ENCODE measurements at places on chromosomes 1 and 21. TPM values are rescaled to one million over a fixed set of nuclear protein-coding genes. Genes with fewer than 3 reads are reported as not detected.

Gene SPSB1
- 20.1 TPM for total RNA-seq

Gene ANKRD34A
- total RNA-seq: 3.4 TPM

Gene CCDC30
- 0.47 TPM for total RNA-seq

Gene ZNF670
- 0.93 TPM for total RNA-seq

Gene OR2T2
- total RNA-seq: not detected

- H3K4me1 ChIP-seq: no peaks in the 10 kb centered on the region
- DNase-seq: no peak
- H3K27me3 ChIP-seq: no peaks in the 10 kb centered on the region
- no peak overlapping the region for H3K4me3 ChIP-seq
- no peak overlapping the region for H3K27ac ChIP-seq
These were observed 40.3 kb upstream of the SPOCD1 start for GRCh38 chr1:31856140-31856539.

DNA sequence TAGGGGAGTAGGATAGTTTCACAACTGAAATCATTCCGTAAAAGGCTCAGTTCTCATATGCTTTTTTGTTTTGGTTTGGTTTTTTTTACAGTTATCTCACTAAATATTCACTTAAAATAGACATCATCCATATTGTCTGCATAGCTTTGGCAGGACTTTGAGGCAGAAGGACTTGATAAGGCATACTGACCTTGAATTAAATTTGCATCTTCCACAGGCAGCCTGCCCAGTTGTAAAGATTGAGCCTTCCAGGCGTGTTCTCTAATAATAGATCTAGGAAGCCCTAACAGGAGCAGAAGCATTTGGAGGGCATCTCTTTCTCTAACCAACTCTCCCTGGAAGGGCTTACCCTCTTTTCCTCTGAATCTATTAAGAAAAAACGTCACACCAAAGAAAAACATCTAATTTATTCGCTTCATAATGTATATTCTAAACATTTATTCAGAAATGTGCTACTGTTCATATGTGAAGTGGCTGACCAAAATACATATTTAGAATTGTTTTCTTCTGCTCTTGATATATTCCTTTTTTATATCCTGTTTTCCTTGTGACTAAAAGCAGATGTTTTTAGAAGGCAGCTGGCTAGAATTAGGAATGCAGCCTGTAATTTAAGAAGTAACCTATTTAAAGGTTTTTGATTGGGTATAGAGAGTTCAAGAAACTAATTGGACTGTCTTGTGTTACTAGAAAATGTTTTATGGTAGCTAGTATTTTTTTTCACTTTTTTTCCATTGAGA lies 20.2 kb downstream of the DESI2 start:
- H3K27me3 ChIP-seq: no peaks in the 10 kb centered on the region
- peak overlapping the region; percentile 1 for H3K4me3 ChIP-seq
- H3K36me3 ChIP-seq: no peaks in the 10 kb centered on the region
- peaks cover 36% of the 10 kb centered on the region for H3K4me1 ChIP-seq
- DNase-seq: no peak

GRCh38 chr1:95984798-95985374 lies 736.7 kb upstream of the PTBP2 start:
- H3K4me1 ChIP-seq: no peaks in the 10 kb centered on the region
- no peak overlapping the region for H3K27ac ChIP-seq

GRCh38 chr1:78520216-78520615 lies 29.4 kb downstream of the PTGFR start:
- no peak overlapping the region for H3K27ac ChIP-seq
- no peaks in the 10 kb centered on the region for H3K4me1 ChIP-seq
- no peak overlapping the region for H3K4me3 ChIP-seq

DNA sequence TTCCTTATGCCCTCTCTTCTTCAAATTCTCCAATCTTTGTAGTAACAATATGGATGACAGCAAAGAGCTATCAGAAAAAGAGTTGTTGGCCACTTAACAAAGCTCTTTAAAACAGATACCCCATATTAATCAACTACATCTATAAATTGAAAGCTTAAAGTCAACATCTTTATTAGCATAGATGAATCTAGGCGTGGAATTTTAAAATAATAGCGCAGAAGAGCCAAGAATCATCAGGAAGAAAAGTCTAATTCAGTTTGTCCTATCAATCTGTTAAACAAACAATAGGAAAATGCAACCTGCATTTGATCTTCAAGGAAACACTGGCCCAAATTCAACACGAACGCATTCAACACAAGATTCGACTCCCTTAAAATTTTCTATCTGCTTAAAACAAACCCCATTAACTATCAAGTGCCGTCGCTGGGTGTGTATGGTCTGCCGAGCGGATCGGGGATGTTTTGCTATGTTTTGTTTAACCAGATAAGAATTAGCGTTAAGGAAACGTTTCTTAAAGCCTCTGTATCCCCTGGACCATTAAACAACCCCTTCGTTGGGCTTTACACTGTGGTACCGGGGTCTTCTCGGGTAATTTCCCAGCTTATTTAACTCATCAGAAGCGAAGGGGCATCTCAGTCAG lies 1.0 kb downstream of the LYST start:
- no peak for DNase-seq
- no peaks in the 10 kb centered on the region for H3K27me3 ChIP-seq
- peak overlapping the region; percentile 94 for H3K4me3 ChIP-seq
- H3K27ac ChIP-seq: peak overlapping the region; percentile 98
- no peaks in the 10 kb centered on the region for H3K36me3 ChIP-seq

DNA sequence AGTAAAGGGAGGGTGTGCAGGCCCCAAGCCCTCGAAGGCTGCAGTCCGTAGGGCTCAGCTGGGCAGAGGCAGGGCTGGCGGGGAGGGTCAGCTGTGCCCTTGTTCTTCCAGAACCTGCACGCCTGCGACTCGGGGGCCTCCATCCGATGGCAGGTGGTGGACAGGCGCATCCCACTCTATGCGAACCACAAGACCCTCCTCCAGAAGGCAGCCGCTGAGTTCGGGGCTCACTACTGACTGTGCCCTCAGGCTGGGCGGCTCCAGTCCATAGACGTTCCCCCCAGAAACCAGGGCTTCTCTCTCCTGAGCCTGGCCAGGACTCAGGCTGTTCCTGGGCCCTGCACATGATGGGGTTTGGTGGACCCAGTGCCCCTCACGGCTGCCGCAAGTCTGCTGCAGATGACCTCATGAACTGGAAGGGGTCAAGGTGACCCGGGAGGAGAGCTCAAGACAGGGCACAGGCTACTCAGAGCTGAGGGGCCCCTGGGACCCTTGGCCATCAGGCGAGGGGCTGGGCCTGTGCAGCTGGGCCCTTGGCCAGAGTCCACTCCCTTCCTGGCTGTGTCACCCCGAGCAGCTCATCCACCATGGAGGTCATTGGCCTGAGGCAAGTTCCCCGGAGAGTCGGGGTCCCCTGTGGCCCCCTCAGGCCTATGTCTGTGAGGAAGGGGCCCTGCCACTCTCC lies 13.6 kb upstream of the LRRC3 start:
- H3K4me1 ChIP-seq: no peaks in the 10 kb centered on the region
- no peak overlapping the region for H3K4me3 ChIP-seq
- no peak for DNase-seq
- no peaks in the 10 kb centered on the region for H3K27me3 ChIP-seq

DNA sequence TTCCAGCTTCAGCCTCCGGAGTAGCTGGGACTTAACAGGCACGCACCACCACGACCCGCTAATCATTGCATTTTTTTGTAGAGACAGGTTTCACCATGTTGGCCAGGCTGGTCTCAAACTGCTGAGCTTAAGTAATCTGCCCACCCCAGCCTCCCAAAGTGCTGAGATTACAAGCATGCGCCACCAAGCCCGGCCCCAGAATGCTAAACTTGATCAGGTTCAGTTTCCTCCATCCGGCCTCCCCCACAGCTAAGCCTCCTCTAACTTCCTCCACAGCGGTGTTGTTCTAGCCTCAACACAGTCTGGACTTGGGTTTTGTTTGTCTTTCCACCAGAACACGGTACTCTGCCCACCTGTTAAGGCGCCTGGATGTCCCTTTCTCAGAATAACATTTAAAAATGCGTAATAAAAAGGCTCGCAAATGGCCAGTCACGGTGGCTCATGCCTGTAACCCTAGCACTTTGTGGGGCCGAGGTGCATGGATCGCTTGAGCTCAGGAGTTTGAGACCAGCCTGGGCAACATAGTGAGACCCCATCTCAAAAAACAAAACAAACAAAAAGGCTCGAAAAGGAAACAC lies 2.4 kb downstream of the PARP1 start:
- no peak for DNase-seq
- no peaks in the 10 kb centered on the region for H3K27me3 ChIP-seq
- peaks cover 14% of the 10 kb centered on the region for H3K36me3 ChIP-seq
- no peak overlapping the region for H3K27ac ChIP-seq
- no peaks in the 10 kb centered on the region for H3K4me1 ChIP-seq

DNA sequence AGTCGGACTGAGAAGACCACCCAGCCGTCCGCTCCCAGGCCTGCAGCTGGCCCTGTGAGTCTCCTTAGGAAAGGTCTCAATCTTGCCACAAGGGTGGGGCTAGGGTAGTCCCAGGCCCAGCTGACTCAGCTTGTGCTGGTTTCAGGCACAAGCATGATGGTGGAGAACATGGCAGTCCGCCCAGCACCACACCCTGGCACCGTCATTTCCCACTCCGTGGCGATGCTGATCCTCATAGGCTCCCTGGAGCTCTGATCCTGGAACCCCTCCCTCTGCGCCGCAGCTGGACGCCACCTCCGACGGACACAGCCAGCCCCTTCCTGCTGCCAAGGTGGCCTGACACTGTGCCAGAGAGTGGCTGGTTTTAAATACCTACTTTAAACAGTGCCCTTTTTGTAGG lies 10.7 kb downstream of the TMEM81 start:
- no peaks in the 10 kb centered on the region for H3K36me3 ChIP-seq
- H3K4me3 ChIP-seq: no peak overlapping the region
- no peak for DNase-seq
- no peak overlapping the region for H3K27ac ChIP-seq

DNA sequence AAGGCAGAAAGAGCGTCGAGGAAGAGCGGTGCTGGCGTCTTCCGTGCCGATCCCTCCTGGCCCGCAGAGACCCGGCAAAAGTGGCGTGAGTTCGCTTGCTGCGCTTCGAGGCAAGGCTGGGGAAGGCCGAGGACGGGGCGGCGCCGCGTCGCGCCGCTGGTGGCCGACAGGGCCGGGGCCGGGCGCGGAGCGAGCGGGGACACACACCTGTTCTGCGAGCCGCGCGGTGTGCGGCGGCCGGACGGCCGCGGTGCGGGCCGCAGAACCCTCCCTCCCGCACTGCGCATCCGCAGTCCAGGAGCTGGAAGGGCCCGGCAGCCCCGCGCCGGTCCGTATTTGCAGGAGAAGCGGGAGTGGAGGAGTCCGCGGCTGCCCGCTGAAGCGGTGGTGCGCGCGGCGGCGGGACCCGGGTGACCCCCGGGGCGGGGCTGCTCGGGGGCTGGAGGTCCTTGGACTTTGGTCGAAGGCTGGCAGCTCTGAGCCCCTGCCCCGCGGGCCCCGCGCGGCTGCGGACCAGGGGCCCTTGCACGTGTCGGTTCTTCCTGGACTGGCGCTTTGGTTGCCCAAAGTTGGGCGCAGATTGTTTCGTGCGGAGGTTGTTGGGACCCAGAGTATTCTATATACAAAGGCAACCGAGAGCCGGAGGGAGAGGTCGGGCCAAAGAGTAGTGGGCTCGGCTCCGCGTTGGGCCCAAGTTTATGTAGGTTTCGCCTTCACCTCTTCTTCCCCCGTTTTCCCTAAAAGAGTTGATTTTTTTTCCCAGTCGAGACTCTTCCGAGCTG lies 2.6 kb downstream of the RNF220 start:
- no peak overlapping the region for H3K27ac ChIP-seq
- H3K4me1 ChIP-seq: no peaks in the 10 kb centered on the region
- H3K4me3 ChIP-seq: peak overlapping the region; percentile 27
- H3K36me3 ChIP-seq: no peaks in the 10 kb centered on the region
- peaks cover 22% of the 10 kb centered on the region for H3K27me3 ChIP-seq
- no peak for DNase-seq

DNA sequence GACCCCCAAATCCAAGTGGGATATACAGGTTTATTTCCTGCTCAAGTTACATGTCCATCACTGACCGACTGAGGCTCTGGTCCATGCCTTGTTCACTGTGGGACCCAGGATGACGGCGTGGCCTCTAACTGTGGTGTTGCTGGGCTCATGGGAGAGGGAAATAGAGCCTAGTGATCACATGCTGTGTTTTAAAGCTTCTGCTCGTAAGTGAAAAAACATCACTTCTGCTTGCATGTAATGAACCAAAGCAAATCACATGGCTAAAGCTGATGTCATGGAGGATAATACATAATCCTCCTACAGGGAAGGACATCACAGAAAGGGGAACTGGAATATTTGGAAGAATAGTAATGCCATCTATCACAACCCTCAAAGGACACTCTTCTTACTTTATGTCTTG lies 107.6 kb downstream of the FASLG start:
- H3K36me3 ChIP-seq: no peaks in the 10 kb centered on the region
- H3K4me3 ChIP-seq: no peak overlapping the region
- H3K27me3 ChIP-seq: no peaks in the 10 kb centered on the region
- no peaks in the 10 kb centered on the region for H3K4me1 ChIP-seq
- H3K27ac ChIP-seq: no peak overlapping the region

- no peak overlapping the region for H3K4me3 ChIP-seq
- H3K27ac ChIP-seq: no peak overlapping the region
- H3K27me3 ChIP-seq: no peaks in the 10 kb centered on the region
These were observed 64.7 kb upstream of the ACTRT2 start for GRCh38 chr1:2956576-2956975.

DNA sequence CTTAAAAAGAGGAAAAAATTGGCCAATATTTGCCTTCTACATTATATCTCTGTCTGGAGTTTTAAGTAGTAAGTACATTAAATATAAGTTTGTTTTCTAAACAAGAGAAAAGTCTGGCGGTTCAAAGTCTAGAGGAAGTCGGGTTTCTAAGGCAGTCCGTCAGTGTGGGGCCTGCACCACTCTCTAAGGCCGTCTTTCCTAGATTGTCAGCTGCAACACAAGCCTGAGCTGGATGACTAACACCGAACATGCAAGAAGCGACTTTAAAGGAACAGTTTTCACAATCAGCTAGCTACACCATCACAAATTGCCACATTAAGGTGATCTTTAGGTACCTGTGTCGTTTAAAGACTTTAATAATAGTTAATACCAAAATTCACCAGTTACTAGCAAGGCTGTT lies 19.6 kb downstream of the CCSAP start:
- no peak for DNase-seq
- H3K4me1 ChIP-seq: no peaks in the 10 kb centered on the region
- peaks cover 41% of the 10 kb centered on the region for H3K36me3 ChIP-seq
- H3K27me3 ChIP-seq: no peaks in the 10 kb centered on the region

- H3K4me1 ChIP-seq: no peaks in the 10 kb centered on the region
- no peak for DNase-seq
- no peaks in the 10 kb centered on the region for H3K27me3 ChIP-seq
- H3K36me3 ChIP-seq: no peaks in the 10 kb centered on the region
- H3K27ac ChIP-seq: no peak overlapping the region
These were observed 326.3 kb upstream of the PKN2 start for GRCh38 chr1:88357729-88358128.

GRCh38 chr1:171219346-171220080 lies 28.8 kb upstream of the FMO1 start:
- DNase-seq: no peak
- peaks cover 38% of the 10 kb centered on the region for H3K4me1 ChIP-seq
- H3K36me3 ChIP-seq: no peaks in the 10 kb centered on the region
- no peaks in the 10 kb centered on the region for H3K27me3 ChIP-seq
- H3K4me3 ChIP-seq: no peak overlapping the region

- no peaks in the 10 kb centered on the region for H3K27me3 ChIP-seq
- no peak overlapping the region for H3K4me3 ChIP-seq
- no peak overlapping the region for H3K27ac ChIP-seq
- DNase-seq: no peak
- H3K36me3 ChIP-seq: no peaks in the 10 kb centered on the region
- H3K4me1 ChIP-seq: no peaks in the 10 kb centered on the region
These were observed 250.9 kb upstream of the DAB1 start for GRCh38 chr1:57674801-57675200.

GRCh38 chr1:7116001-7116400 lies 330.7 kb downstream of the CAMTA1 start:
- H3K4me3 ChIP-seq: no peak overlapping the region
- no peaks in the 10 kb centered on the region for H3K27me3 ChIP-seq

GRCh38 chr1:88678405-88678804 lies 5.7 kb upstream of the PKN2 start:
- no peaks in the 10 kb centered on the region for H3K36me3 ChIP-seq

Measured in right atrium auricular region (tissue), 2 donors.